Spleen (tissue), 13 donors: ENCODE measurements at places on chromosomes 1 and 21. TPM values are rescaled to one million over a fixed set of nuclear protein-coding genes. Genes with fewer than 3 reads are reported as not detected.
A peak's percentile ranks its signal among the peaks of the same experiment; 100 is the strongest.

Gene HORMAD1
- total RNA-seq = 14.1 TPM

Gene C1orf56
- total RNA-seq = 3.4 TPM

Gene PTCH2
- 1.4 TPM for total RNA-seq

Gene EPHB2
- total RNA-seq = 7.4 TPM

Gene IGSF9
- total RNA-seq = 0.93 TPM

GRCh38 chr21:44687671-44688070, 5.7 kb upstream of the KRTAP12-1 start:
- H3K27ac ChIP-seq = no peak overlapping the region
- no peak for DNase-seq
- no peaks in the 10 kb centered on the region for H3K27me3 ChIP-seq
- no peaks in the 10 kb centered on the region for H3K36me3 ChIP-seq

- no peak overlapping the region for H3K4me3 ChIP-seq
- no peak for DNase-seq
- peaks cover 19% of the 10 kb centered on the region for H3K36me3 ChIP-seq
- no peak overlapping the region for H3K27ac ChIP-seq
- no peaks in the 10 kb centered on the region for H3K27me3 ChIP-seq
Observed at GRCh38 chr1:25836695-25837094, 16.9 kb downstream of the MTFR1L start.

DNA sequence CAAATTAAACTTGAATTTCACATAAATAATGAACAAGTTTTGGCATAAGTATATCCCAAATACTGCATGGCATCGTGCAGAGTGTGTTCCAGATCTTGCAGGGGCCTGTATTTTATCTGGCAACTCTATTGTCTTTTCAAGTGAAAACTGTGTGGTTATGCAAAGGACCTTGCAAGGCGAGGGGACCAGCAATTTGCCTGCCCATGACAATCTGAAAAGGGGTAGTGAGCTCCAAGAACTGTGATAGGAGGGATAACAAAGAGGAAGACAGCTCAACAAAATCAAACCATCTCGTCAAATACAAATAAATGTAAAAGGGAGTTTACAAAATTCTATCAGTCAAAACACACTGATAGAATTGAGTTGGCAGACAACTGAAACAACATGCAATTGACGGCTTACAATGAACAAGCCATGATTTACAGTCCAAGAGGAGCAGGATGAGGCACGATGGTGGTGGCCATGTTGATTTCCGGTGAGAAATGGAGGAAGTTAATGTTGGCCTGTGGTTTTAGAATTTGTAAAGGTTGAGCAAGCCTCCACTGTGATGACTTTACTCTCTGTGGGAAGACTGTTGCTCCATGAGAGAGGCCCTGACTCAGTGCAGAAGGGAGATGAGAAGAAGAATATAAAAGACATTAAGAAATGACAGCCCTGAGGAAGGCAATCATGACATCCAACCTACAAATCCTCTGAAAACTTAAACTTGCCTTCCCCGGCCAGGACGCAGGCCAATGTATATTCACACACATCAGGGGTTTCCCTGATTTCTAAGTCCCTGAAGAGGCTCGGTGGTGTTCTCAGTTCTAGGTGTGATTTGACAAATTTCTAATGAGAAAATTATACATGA, 132.2 kb downstream of the ADSS2 start:
- H3K27me3 ChIP-seq = no peaks in the 10 kb centered on the region
- H3K27ac ChIP-seq = peak overlapping the region; percentile 82
- H3K4me1 ChIP-seq = peaks cover 68% of the 10 kb centered on the region
- no peak overlapping the region for H3K4me3 ChIP-seq

DNA sequence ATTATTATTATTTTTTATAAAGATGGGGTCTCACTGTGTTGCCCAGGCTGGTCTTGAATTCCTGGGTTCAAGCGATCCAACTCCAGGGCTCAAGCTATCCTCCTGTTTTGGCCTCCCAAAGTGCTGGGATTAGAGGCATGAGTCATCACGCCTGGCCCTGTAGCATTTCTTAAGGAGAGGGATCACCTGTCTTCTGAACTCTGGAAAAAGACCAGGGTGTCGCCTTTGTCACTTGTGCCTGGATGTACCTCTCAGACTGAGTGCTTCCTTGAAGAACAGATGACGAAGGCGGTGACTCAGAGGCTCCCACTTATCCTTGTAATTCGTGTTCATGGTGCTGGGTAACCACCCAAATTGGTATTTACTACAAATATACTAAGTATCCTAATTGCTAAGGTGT, 2.4 kb upstream of the CGN start:
- H3K27me3 ChIP-seq = no peaks in the 10 kb centered on the region
- no peaks in the 10 kb centered on the region for H3K36me3 ChIP-seq
- no peak overlapping the region for H3K27ac ChIP-seq
- DNase-seq = no peak
- H3K4me1 ChIP-seq = peaks cover 36% of the 10 kb centered on the region
- no peak overlapping the region for H3K4me3 ChIP-seq

GRCh38 chr1:87104945-87105344, 190.5 kb downstream of the HS2ST1 start:
- H3K36me3 ChIP-seq = no peaks in the 10 kb centered on the region
- H3K27ac ChIP-seq = no peak overlapping the region
- no peak for DNase-seq
- H3K4me1 ChIP-seq = no peaks in the 10 kb centered on the region
- no peaks in the 10 kb centered on the region for H3K27me3 ChIP-seq
- no peak overlapping the region for H3K4me3 ChIP-seq

- H3K4me3 ChIP-seq = no peak overlapping the region
- H3K36me3 ChIP-seq = no peaks in the 10 kb centered on the region
- no peak overlapping the region for H3K27ac ChIP-seq
- H3K4me1 ChIP-seq = no peaks in the 10 kb centered on the region
- no peaks in the 10 kb centered on the region for H3K27me3 ChIP-seq
Observed at GRCh38 chr1:239545466-239545865, 159.1 kb downstream of the CHRM3 start.
